GF-D8 (cell line): ENCODE measurements at places on chromosomes 3 and 15.

GRCh38 chr3:170553788-170554757 is 31.8 kb downstream of the SLC7A14 start:
- no peak for DNase-seq

- DNase-seq: no peak
Observed at GRCh38 chr3:45322616-45323015, 65.8 kb upstream of the LARS2 start.

- no peak for DNase-seq
Observed at GRCh38 chr3:110902453-110903085, 169.0 kb upstream of the NECTIN3 start.

DNA sequence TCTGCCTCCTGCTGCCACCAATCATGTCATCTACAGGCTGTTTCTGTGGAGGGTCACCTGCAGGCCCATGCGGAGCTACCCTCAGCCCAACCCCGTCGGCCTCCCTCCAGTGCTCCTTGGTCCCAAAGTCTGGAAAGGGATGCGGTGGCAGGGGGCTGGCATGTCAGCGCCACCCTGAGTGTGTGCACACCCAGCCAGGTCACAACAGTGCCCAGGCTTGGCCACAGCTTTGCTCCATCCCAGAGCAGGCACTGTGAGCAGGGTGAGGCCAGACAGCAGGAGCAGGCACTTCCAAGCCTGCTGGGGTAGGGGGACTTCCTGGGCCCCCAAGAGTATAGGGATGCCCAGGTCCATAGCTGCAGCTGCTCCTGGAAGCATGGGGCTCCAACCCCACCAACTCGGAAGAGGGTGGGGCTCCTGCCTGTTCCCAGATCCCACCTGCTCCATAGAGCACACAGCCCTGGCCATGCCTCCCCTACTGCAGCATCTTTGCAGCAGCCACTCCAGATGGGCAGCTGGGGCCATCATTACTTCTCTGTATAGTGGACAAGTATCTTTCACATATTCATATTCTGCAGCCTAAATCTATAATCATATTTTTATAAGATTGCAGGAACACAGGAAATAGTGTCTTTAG is 109.3 kb downstream of the CBLB start:
- no peak for DNase-seq

DNA sequence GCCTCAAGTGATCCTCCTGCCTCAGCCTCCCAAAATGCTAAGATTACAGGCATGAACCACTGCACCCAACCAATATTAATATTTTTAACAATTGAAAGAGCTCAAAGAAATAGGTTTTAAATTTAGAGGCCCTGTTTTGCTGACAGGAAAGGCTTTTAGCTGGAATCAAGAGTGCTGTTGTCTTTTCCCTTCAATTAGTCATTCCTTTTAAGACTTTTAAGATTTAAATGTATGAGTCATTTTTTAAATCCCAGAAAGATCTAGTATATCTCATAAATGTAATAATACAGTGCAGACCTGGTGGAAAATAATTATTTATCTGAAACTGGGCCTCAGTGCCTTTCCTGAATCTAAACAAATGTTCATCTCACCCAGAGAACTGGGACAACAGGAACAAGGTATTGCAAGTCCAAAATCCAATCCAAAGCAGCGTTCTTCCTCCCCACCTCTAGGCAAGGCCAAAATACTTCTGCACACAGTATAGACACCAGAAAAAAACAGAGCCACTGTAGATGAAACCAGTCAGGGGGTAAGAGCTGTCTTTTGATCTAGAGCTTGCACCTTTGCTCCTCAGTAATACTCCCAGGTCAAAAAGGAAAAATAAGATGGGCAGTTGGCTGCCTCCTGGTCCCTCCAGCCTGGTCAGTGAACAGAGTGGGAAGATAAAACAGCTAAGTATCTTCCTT is 14.4 kb downstream of the AGTR1 start:
- no peak for DNase-seq

DNA sequence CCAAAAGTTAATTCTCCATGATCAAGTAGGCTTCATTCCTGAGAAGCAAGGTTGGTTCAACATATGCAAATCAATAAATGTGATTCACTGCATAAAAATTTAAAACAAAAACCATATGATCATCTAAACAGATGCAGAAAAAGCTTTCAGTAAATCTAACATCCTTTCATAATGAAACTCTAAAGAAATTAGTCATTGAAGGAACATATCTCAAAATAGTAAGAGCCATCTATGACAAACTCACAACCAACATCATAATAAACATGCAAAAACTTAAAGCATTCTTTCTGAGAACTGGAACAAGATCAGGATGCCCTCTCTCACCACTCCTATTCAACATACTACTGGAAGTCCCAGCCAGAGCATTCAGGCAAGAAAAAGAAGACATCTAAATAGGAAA is 254.1 kb downstream of the AGBL1 start:
- DNase-seq: no peak

DNA sequence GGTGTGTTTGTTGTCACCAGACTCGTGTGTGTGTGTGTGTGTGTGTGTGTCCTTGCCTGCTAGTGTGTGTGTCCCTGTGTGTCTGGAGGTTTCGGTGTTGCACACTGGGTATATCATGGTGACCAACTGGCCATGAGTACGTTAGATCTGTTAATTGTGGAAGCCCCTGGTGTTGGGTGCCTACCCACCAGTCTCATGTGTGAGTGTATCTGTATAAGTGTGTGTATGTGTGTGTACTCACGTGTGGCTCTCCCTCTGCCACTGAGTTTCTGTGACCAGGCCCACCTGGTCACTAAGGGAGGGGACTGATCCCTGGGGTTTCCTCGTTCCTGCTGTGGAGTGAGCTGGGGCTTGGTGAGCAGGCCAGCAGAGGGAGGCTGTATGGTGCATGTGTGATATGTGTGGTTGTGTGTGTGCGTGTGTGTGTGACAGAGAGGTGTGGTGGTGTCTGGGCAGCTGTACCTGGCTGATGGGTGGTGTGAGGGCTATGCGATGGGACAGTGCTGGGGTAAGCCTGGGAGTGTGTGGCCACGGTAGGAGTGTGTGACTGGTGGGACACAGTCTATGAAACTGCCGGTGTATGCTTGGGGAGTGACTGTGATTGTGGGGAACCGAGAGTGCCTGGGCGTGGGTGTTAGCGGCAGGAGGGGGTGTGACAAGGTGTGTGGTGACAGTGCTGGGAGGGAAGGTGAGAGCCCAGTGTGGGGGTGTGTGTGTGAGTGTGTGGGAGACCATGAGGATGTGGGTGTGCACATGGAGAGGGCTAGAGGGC is 1.8 kb downstream of the PRKCD start:
- no peak for DNase-seq
